ENCODE measurements at places on chromosomes 1 and 21.

DNA sequence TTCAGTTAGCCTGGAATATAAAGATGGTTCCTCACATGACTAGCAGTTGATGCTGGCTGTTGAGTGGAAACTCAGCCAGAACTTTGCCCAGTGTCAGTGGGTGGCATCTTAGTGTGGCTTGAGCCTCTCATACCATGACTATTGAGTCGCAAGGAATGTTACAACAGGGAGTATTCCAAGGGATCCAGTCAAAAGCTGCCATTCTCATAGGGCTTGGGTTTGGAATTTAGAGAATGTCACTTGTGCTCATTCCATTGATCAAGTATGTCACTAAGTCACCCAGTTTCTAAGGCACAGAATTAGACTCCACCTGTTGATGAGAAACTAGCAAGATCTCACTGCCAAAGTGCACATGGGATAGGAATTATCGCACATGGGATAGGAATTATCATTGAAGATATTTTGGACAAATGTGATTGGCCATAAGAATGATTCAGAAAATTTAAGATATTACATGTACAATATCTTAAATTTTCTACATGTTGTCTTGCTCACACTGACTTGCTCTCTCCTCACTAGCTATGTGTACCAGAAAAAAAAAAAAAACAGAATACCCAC, 1290.7 kb upstream of the ADGRL2 start:
- peaks cover 2% of the 10 kb centered on the region for H3K4me1 ChIP-seq
- H3K27me3 ChIP-seq, result no peaks in the 10 kb centered on the region
- H3K4me3 ChIP-seq, result no peak overlapping the region

- H3K27me3 ChIP-seq, result no peaks in the 10 kb centered on the region
- H3K27ac ChIP-seq, result no peak overlapping the region
- H3K4me1 ChIP-seq, result no peaks in the 10 kb centered on the region
- H3K4me3 ChIP-seq, result no peak overlapping the region
These were observed 14.1 kb downstream of the CTSS start for GRCh38 chr1:150751443-150751842.

- H3K4me3 ChIP-seq, result no peak overlapping the region
- H3K4me1 ChIP-seq, result no peaks in the 10 kb centered on the region
These were observed 126.2 kb downstream of the FGGY start for GRCh38 chr1:59422921-59423575.

- H3K4me3 ChIP-seq, result no peak overlapping the region
- H3K27ac ChIP-seq, result no peak overlapping the region
- no peaks in the 10 kb centered on the region for H3K36me3 ChIP-seq
These were observed 41.2 kb downstream of the SPATA6 start for GRCh38 chr1:48430832-48431231.

DNA sequence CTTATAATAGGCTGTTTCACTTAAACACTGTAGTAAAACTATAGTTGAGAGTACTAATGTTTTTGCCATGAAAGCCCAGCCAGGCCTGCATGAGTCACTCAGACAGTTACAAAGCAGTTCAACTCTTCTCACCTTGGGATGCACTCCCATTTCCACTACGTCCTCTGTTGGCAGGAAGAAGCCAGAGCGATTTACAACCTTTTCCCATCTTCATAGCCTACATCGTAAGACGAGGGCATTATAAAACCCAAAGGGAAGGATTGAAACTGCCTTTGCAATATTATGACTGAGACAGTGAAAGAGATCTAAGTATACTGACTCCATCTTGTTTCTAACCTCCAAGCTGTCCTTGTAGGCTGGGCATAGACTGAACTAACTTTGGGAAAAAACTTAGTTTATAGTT, 71.8 kb upstream of the CSF1 start:
- H3K4me1 ChIP-seq, result no peaks in the 10 kb centered on the region
- H3K27me3 ChIP-seq, result no peaks in the 10 kb centered on the region
- no peak overlapping the region for H3K4me3 ChIP-seq
- no peak for DNase-seq
- no peak overlapping the region for H3K27ac ChIP-seq
- no peaks in the 10 kb centered on the region for H3K36me3 ChIP-seq

DNA sequence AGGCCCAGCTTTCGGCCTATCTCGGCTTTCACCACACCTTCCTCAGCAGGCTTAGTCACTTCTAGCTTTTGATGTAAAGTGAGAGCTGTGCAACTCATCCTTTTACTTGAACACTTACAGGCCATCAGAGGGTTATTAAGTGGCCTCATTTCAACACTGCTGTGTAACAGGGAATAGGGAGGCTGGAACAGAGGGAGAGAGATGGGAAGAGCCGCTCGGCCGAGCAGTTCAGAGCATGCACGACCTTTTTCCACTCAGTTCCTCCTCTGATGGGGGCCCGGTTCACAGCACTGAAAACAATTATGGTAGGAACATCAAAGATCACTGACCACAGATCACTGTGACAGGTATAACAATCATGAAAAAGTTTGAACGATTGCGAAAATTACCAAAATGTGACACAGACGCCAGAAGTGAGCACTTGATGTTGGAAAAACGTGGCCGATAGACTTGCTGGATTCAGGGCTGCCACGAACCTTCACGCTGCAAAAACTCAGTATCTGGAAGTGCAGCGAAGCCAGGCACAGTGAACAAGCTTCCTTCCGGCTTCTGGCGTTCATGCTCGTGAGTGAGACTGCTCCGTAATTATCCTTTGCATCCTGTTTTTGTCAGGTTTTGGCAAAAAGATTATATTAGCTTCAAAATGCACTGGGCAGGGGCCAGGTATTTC, 28.6 kb downstream of the AGPAT3 start:
- no peak overlapping the region for H3K4me3 ChIP-seq
- H3K36me3 ChIP-seq, result no peaks in the 10 kb centered on the region
- DNase-seq, result no peak

DNA sequence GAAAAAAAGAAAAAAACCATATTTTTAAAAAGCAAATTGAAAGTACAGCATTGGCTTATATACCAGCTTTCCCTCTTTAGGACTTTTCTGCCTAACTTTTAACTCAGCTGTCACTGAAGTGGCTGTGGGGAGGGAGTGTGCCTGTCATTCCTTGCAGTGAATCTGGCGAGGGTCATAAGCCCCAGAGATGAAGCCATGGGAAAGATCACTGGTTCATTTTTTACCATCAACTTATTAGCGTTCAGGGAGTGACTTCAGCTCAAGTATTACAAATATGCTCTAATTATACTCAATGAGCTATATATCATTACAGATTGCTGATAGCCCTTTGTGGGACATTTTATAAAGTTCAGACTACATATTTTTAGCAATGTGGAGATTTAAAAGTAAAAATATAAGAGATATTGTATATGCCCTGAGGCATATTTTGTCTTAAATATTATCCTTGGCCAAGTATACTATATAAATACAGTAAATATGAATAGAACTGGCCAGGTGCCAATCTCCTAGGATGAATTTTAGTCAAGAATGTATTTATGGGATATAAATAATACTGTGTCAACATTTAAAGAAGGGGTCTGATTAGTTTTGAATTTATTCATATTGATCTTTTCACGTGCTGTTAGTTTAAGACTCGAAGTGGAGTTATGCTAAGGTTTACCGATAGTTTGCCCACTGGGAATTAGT, 4.4 kb downstream of the TGFB2 start:
- peaks cover 3% of the 10 kb centered on the region for H3K4me1 ChIP-seq
- no peak overlapping the region for H3K27ac ChIP-seq
- H3K27me3 ChIP-seq, result peaks cover 3% of the 10 kb centered on the region
- H3K36me3 ChIP-seq, result no peaks in the 10 kb centered on the region
- no peak overlapping the region for H3K4me3 ChIP-seq

GRCh38 chr1:208183977-208184911, 59.9 kb downstream of the PLXNA2 start:
- DNase-seq, result no peak
- H3K27me3 ChIP-seq, result no peaks in the 10 kb centered on the region
- H3K4me1 ChIP-seq, result peaks cover 5% of the 10 kb centered on the region
- H3K27ac ChIP-seq, result no peak overlapping the region
- no peaks in the 10 kb centered on the region for H3K36me3 ChIP-seq
- H3K4me3 ChIP-seq, result no peak overlapping the region

GRCh38 chr1:234600418-234601281, 9.3 kb downstream of the IRF2BP2 start:
- H3K27ac ChIP-seq, result no peak overlapping the region
- no peaks in the 10 kb centered on the region for H3K4me1 ChIP-seq
- H3K4me3 ChIP-seq, result peak overlapping the region; percentile 35
- DNase-seq, result no peak
- no peaks in the 10 kb centered on the region for H3K36me3 ChIP-seq

- H3K27me3 ChIP-seq, result no peaks in the 10 kb centered on the region
- no peak for DNase-seq
- H3K4me3 ChIP-seq, result no peak overlapping the region
- H3K27ac ChIP-seq, result peak overlapping the region; percentile 56
- H3K4me1 ChIP-seq, result no peaks in the 10 kb centered on the region
- H3K36me3 ChIP-seq, result no peaks in the 10 kb centered on the region
These were observed 9.0 kb downstream of the ERG start for GRCh38 chr21:38489271-38489652.

GRCh38 chr1:15326691-15327588, 79.9 kb downstream of the FHAD1 start:
- no peaks in the 10 kb centered on the region for H3K27me3 ChIP-seq
- H3K27ac ChIP-seq, result no peak overlapping the region
- no peaks in the 10 kb centered on the region for H3K36me3 ChIP-seq
- no peaks in the 10 kb centered on the region for H3K4me1 ChIP-seq

GRCh38 chr1:212699625-212700222, at the start of gene BATF3:
BATF3 (minus strand) TSS chr1:212699840; CDS start chr1:212699762, 78 bp downstream.
- H3K4me1 ChIP-seq, result peaks cover 1% of the 10 kb centered on the region
- H3K4me3 ChIP-seq, result peak within 1 kb of the TSS; percentile 41
- no peak for DNase-seq
- no peaks in the 10 kb centered on the region for H3K36me3 ChIP-seq
- peaks cover 26% of the 10 kb centered on the region for H3K27me3 ChIP-seq

- H3K36me3 ChIP-seq, result no peaks in the 10 kb centered on the region
- H3K27ac ChIP-seq, result no peak overlapping the region
These were observed 23.3 kb downstream of the SUSD4 start for GRCh38 chr1:223340637-223341036.

DNA sequence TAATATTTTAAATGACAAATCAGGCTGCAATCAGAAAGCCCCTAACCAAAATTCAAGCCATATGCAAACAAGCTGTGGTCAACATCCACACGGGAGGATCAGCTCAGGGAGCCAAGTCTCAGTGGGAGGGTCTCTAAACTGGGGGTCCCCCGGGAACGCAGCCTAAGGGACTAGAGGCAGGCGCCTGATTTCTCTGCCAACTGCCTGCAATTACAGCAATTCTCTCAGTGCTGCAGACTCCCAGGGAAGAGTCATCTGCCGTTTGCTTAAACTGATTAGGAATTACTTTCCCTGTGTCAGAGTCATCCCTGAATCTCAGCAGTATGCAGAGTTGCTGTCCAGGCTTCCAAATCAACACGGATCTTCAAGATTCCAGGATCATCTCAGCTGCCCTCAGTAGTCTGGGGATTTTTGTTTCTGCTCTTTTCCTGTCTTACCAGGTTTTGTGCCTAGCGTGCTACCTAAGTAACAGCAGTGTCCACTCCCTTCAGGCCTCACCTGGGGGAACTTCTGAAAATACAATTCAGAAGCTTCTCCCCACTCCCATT, 247.8 kb downstream of the RRAGC start:
- H3K4me1 ChIP-seq, result no peaks in the 10 kb centered on the region
- no peak overlapping the region for H3K27ac ChIP-seq
- DNase-seq, result no peak
- no peaks in the 10 kb centered on the region for H3K27me3 ChIP-seq
- H3K36me3 ChIP-seq, result no peaks in the 10 kb centered on the region

GRCh38 chr1:77846966-77847365, 41.5 kb upstream of the NEXN start:
- no peaks in the 10 kb centered on the region for H3K27me3 ChIP-seq
- no peaks in the 10 kb centered on the region for H3K36me3 ChIP-seq

- H3K27ac ChIP-seq, result no peak overlapping the region
- H3K4me1 ChIP-seq, result peaks cover 2% of the 10 kb centered on the region
- no peaks in the 10 kb centered on the region for H3K27me3 ChIP-seq
- H3K4me3 ChIP-seq, result no peak overlapping the region
- peaks cover 5% of the 10 kb centered on the region for H3K36me3 ChIP-seq
These were observed 37.6 kb downstream of the PTGFRN start for GRCh38 chr1:116947092-116947860.

DNA sequence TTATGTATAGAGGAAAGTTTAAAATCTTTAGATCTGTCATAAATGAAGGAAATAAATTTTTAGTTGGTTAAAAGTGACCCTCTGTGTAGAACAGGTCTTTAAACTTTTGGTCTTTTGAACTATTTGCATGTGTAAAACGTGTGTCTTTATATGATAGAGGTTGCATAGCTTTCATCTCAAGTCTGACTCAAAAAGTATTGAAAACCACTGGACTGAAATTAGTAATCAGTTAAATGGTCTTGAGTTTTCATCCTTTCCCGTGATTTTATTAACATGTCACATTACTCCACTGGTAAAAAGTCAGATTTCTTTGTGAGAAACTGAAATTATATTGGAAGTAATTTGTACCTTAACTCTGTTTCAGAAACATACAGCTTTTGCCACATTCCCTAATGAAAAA, 1.8 kb downstream of the RNPC3 start:
- H3K4me3 ChIP-seq, result no peak overlapping the region
- H3K27me3 ChIP-seq, result no peaks in the 10 kb centered on the region
- no peaks in the 10 kb centered on the region for H3K36me3 ChIP-seq
- DNase-seq, result no peak
- no peaks in the 10 kb centered on the region for H3K4me1 ChIP-seq
- no peak overlapping the region for H3K27ac ChIP-seq

DNA sequence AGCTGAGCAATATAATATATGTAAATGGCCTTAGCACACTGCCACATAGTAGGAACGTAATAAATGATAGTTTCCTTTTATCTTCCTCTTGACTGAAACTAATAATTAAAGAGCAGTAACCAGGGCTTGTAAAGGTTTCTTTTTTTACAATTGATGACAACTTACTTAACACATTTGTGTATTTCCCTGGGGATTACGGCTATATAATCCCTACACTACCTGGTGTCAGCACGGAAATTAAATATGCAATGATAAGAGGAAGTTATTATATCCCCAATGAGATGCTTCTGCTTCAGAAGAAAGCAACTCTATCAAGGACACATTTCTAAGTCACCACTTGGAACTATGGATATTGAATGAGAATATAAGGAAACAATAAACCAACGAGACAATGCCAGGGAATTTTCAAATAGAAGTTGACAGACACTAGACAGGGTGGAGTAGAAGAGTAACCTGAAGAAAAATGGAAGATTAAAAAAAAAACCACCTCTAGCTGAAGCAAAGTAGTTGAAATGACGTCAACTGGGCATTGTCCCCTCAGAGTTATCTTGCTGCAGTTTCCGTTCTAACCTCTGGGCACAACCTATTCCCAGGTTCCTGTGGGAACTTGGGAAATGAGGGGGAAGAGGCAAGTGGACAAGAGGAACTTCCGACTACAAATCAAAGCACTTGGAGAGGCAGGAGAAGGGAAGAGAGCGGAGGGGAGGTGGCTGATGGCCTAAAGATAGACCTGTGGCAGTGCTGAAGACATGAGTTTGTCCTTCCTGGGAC, 66.5 kb downstream of the PLPP3 start:
- no peaks in the 10 kb centered on the region for H3K27me3 ChIP-seq
- no peak overlapping the region for H3K27ac ChIP-seq
- H3K36me3 ChIP-seq, result peaks cover 15% of the 10 kb centered on the region
- peaks cover 3% of the 10 kb centered on the region for H3K4me1 ChIP-seq
- H3K4me3 ChIP-seq, result no peak overlapping the region

- H3K36me3 ChIP-seq, result peaks cover 4% of the 10 kb centered on the region
- peaks cover 2% of the 10 kb centered on the region for H3K4me1 ChIP-seq
- peak overlapping the region; percentile 75 for H3K4me3 ChIP-seq
- no peaks in the 10 kb centered on the region for H3K27me3 ChIP-seq
These were observed 1.0 kb upstream of the ENO1 start for GRCh38 chr1:8879464-8879921.
